ENCODE measurements at places on chromosomes 4 and X. TPM values are rescaled to one million over a fixed set of nuclear protein-coding genes. Genes with fewer than 3 reads are reported as not detected.

ARX gene
- total RNA-seq = 0.20 TPM

HSD17B10 gene
- total RNA-seq = 151 TPM

GPR50 gene
- total RNA-seq = not detected

HDX gene
- total RNA-seq = 8.7 TPM

HPF1 gene
- 25.5 TPM for total RNA-seq

GAGE2A gene
- total RNA-seq = not detected

RHOXF2 gene
- not detected for total RNA-seq

LANCL3 gene
- 0.02 TPM for total RNA-seq

TCEAL8 gene
- 94.9 TPM for total RNA-seq

FAM9A gene
- not detected for total RNA-seq

NWD2 gene
- not detected for total RNA-seq

SUPT20HL1 gene
- not detected for total RNA-seq

GPC3 gene
- not detected for total RNA-seq

RRH gene
- not detected for total RNA-seq

TCP11X2 gene
- total RNA-seq = not detected

SPCS3 gene
- total RNA-seq = 54.8 TPM

NPY5R gene
- total RNA-seq = not detected

ADGRG2 gene
- total RNA-seq = 18.2 TPM

PDCL2 gene
- not detected for total RNA-seq

MEPE gene
- not detected for total RNA-seq

CLNK gene
- total RNA-seq = not detected

IGBP1 gene
- total RNA-seq = 89.7 TPM

CTAG2 gene
- not detected for total RNA-seq

SLC16A2 gene
- total RNA-seq = 1.2 TPM
